ENCODE measurements at places on chromosomes 7 and 10. TPM values are rescaled to one million over a fixed set of nuclear protein-coding genes. Genes with fewer than 3 reads are reported as not detected.
A peak's percentile ranks its signal among the peaks of the same experiment; 100 is the strongest.

Gene ASZ1
- 27.6 TPM for total RNA-seq

Gene LIPK
- not detected for total RNA-seq

Gene ATOH7
- total RNA-seq = 0.63 TPM

Gene PDE1C
- total RNA-seq = 9.5 TPM

Gene RET
- total RNA-seq = 9.5 TPM

Gene SUN3
- total RNA-seq = 12.8 TPM

Gene EPHB6
- total RNA-seq = 47.3 TPM

Gene ALKBH4
- 27.7 TPM for total RNA-seq

Gene CRYGN
- 0.62 TPM for total RNA-seq

- H3K4me1 ChIP-seq = no peaks in the 10 kb centered on the region
- no peaks in the 10 kb centered on the region for H3K27me3 ChIP-seq
- no peak overlapping the region for H3K4me3 ChIP-seq
- H3K27ac ChIP-seq = no peak overlapping the region
Measured at GRCh38 chr7:70285187-70285586, 686.9 kb downstream of the AUTS2 start.

DNA sequence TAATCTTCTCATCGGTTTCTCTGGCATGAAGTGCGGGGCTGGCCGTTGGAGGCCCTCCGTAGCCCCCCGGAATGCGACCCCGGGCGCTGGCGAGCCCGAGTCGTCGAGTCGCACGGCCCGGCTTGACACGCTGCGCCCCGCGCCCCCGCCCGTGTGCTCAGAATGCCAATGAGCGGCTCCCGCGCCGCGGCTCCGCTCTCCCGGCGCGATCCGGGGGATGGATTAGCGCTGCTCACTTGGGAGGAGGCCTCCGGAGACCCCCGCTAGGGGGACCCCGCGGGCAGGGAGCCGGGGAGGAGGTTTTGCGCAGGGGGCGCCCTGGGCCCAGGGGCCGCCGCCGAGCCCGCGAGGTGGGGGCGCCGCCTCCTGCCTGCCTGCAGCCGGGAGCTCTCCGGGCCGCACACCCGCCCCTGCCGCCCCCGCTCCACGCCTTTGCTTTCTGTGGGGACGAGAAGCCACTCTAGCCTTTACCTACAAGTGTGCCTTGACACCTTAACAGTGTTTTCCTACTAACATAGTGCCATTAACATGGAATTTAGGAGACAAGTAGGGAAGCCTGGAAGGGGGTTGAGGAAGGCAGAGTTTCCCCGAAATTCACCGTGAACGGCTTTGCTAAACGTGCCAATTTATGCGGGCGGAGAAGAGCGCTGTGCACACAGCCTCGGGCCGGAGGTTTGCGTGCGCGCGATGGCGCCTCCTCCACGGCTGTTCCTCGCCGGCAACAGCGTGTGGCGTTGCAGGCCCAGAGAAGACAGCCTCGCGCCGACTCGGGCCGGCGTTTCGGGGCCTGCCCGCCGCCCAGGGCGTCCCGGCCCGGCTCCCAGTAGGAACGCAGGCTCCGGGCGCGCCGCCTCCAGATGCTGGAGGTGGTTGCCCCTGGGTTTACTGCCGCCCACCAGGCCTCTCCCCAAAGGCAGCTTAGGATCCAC is 7.1 kb downstream of the SHH start:
- H3K4me1 ChIP-seq = peaks cover 24% of the 10 kb centered on the region
- peak; percentile 65 for DNase-seq
- no peaks in the 10 kb centered on the region for H3K36me3 ChIP-seq

DNA sequence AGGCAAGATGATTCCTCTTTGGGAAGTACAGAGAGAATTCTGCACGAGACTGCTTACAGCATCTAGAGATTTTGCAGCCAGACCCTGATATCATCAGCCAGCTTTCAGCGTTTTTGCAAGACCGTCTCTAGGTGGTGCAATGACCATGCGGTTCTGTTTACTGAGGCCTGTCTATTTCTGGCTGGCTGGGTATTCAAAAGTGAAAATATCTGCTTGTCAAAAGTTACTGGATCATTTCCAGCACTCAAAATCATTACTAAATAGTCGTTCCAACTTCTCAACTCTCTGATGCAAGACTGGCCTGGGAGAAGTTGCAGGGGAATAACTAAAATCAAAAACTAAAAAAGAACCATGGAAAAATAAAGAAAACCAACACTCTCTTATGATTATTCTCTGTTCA is 240.1 kb downstream of the ELMO1 start:
- no peaks in the 10 kb centered on the region for H3K36me3 ChIP-seq
- H3K27ac ChIP-seq = no peak overlapping the region
- peak; percentile 80 for DNase-seq
- H3K27me3 ChIP-seq = no peaks in the 10 kb centered on the region

DNA sequence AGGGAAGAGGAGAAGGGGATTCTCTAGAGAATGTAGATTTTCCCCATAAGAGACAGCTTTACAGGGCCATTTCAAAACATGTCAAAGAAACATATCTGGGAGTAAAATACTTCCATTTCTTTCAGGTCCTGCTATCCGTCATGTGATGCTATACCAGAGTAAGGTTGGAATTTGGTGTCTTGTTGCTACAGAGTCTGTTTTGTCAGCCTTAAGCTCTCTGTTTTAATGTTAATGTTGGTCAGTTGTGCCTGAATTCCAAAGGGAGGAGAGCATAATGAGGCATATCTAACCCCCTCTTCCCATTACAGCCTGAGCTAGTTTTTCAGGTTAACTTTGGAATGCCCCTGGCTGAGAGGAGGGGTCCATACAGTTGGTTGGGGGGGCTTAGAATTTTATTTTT is 94.7 kb upstream of the CCDC71L start:
- H3K36me3 ChIP-seq = no peaks in the 10 kb centered on the region
- no peaks in the 10 kb centered on the region for H3K4me1 ChIP-seq
- no peak for DNase-seq
- no peaks in the 10 kb centered on the region for H3K27me3 ChIP-seq

- H3K27me3 ChIP-seq = no peaks in the 10 kb centered on the region
- no peaks in the 10 kb centered on the region for H3K36me3 ChIP-seq
- no peak overlapping the region for H3K27ac ChIP-seq
- no peak overlapping the region for H3K4me3 ChIP-seq
- no peaks in the 10 kb centered on the region for H3K4me1 ChIP-seq
- no peak for DNase-seq
Measured at GRCh38 chr7:46571996-46572395, 650.9 kb upstream of the IGFBP3 start.

DNA sequence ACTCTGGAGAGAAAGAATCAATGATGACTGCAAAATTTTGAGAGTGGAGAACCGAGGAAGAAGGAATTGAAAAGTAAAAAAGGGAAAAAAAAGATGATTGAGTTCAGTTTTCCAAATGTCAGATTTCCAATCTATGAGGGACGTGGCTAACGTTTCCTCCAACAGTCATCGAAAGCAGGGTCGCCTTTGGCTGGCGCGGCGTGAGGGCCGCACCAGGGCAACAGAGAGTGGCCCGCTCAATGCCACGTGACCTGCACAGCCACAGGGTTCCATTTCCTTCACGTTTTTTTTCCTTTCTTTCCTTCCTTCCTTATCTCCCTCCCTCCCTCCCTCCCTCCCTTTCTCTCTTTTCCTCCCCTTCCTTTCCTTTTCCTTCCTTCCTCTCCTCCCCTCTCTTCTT is 101.9 kb downstream of the WDR37 start:
- no peaks in the 10 kb centered on the region for H3K4me1 ChIP-seq
- no peak overlapping the region for H3K27ac ChIP-seq
- no peak for DNase-seq
- H3K27me3 ChIP-seq = no peaks in the 10 kb centered on the region

GRCh38 chr7:40827222-40828085 is 692.6 kb downstream of the SUGCT start:
- H3K4me1 ChIP-seq = peaks cover 21% of the 10 kb centered on the region
- H3K36me3 ChIP-seq = no peaks in the 10 kb centered on the region
- peak; percentile 52 for DNase-seq
- peak overlapping the region; percentile 78 for H3K27ac ChIP-seq
- H3K4me3 ChIP-seq = no peak overlapping the region

DNA sequence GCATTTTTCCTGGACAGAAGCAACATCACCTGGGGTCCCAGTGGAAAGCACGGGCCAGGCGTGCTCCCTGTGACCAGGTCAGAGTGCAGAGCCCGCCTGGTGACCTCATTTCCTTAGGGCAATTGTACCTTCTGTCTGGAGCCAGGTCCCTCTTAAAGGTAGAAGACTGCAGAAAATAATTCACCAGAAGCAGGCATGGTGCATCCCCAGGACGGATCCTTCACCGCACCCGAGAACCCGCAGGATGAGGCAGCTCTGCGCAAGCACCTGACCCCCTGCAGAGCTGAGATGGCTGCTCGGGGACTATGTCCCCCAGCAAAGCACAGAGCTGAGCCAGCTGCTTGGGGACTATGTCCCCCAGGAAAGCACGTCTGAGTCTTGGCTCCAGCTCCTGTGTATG is 557.6 kb downstream of the PTPRN2 start:
- no peak overlapping the region for H3K4me3 ChIP-seq
- no peaks in the 10 kb centered on the region for H3K4me1 ChIP-seq
- no peak overlapping the region for H3K27ac ChIP-seq
- H3K36me3 ChIP-seq = no peaks in the 10 kb centered on the region
- no peak for DNase-seq
- H3K27me3 ChIP-seq = no peaks in the 10 kb centered on the region

DNA sequence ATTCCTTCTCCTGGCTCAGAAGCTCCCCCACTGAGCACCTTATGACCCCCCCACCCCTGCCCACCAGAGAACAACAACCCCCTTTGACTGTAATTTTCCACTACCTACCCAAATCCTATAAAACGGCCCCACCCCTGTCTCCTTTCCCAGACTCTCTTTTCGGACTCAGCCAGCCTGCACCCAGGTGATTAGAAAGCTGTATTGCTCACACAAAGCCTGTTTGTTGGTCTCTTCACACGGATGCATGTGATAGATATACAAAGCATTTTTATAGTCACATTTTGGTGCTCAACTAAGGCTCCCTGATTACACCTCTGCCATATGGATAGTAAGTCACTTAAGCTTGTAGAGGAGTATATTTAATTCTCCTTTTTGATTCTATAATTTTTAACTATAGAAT is 985.8 kb downstream of the REEP3 start:
- no peak overlapping the region for H3K4me3 ChIP-seq
- H3K27ac ChIP-seq = no peak overlapping the region
- H3K4me1 ChIP-seq = no peaks in the 10 kb centered on the region
- no peaks in the 10 kb centered on the region for H3K27me3 ChIP-seq
- no peak for DNase-seq

DNA sequence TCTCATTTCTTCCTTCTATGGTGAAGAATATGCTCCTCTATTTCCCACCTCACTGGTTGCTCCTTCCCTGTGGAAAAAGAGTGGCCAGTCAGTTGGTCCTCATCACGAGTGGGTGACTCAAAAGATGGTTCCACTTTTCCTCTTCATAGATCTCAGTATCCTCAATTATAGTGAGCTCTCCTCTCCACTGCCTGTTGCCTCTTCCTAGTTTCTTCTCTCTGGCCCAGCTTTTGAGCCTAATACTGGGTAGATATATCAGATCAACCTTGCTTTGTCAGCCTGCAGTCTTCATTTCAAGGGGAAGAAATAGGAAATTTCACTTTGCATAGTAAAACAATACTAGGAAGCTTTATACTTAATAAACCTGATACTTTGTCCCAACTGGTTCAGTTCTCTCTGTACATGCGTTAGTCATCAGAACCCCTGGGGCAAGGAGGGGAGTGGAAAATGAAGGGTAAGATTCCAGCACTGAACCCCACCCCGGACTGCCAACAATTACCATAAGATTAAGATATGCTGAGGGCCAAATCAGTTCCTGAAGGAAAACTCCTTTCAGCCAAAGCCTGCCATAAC is 15.5 kb upstream of the WNT16 start:
- DNase-seq = no peak
- no peaks in the 10 kb centered on the region for H3K27me3 ChIP-seq
- no peaks in the 10 kb centered on the region for H3K36me3 ChIP-seq
- no peak overlapping the region for H3K4me3 ChIP-seq
- no peaks in the 10 kb centered on the region for H3K4me1 ChIP-seq

DNA sequence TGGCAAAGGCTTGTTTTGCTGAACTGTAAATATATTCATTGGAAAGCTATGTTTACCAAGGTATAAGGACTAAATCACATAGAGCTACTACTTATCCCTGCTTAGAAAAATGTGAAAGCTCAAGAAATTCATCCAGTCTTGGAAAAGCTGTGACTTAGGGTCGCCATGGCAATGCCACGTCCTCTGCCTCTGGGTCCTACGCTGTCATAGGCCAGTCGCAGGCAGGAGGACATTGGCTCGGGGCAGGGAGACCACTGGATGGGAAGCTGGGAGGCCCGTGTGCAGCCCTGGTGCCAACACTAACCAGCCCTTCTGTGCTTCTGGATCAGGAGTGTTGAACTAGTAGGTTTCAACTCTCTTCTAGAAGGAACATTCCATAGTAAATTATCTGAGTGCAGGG is 67.3 kb upstream of the PDZD8 start:
- H3K27ac ChIP-seq = no peak overlapping the region
- no peaks in the 10 kb centered on the region for H3K27me3 ChIP-seq
- H3K4me3 ChIP-seq = no peak overlapping the region
- no peak for DNase-seq

GRCh38 chr10:74075906-74076305 is 74.7 kb downstream of the AP3M1 start:
- H3K36me3 ChIP-seq = no peaks in the 10 kb centered on the region
- H3K27me3 ChIP-seq = no peaks in the 10 kb centered on the region
- no peak for DNase-seq

- H3K27me3 ChIP-seq = no peaks in the 10 kb centered on the region
- no peak overlapping the region for H3K27ac ChIP-seq
- H3K4me3 ChIP-seq = no peak overlapping the region
- DNase-seq = peak; percentile 90
Measured at GRCh38 chr10:36254199-36254598, 612.1 kb upstream of the FZD8 start.

DNA sequence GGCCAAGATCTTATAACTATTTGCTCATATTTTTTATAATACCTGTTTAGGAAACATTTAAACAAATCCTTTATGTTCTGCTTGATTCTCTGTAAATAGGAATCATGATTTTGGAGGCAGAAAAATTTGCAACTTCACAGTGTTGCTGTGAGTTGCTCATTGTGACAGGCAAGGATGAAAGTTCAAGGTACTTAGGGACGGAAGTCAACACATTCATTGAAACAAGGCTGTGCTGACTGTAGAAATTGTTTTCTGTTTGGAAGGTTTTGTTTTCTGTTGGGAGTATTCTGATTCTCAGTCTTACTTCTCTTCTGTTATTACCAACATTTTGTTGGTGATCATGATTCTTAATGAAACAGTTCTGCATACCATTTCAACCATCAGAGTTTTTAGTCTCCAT is 54.9 kb downstream of the FANK1 start:
- H3K27me3 ChIP-seq = no peaks in the 10 kb centered on the region
- H3K4me3 ChIP-seq = no peak overlapping the region
- H3K36me3 ChIP-seq = no peaks in the 10 kb centered on the region
- no peaks in the 10 kb centered on the region for H3K4me1 ChIP-seq

GRCh38 chr7:157854066-157854891 is 517.5 kb downstream of the DNAJB6 start:
- H3K4me1 ChIP-seq = peaks cover 10% of the 10 kb centered on the region
- no peaks in the 10 kb centered on the region for H3K36me3 ChIP-seq
- H3K4me3 ChIP-seq = no peak overlapping the region
- H3K27me3 ChIP-seq = no peaks in the 10 kb centered on the region
- H3K27ac ChIP-seq = peak overlapping the region; percentile 56

GRCh38 chr10:93464776-93465388 is 17.3 kb downstream of the MYOF start:
- H3K27ac ChIP-seq = peak overlapping the region; percentile 77
- H3K4me1 ChIP-seq = peaks cover 7% of the 10 kb centered on the region
- no peaks in the 10 kb centered on the region for H3K27me3 ChIP-seq
- H3K36me3 ChIP-seq = no peaks in the 10 kb centered on the region
- H3K4me3 ChIP-seq = no peak overlapping the region
